ENCODE measurements at places on chromosomes 3 and 15.

- DNase-seq, result no peak
These were observed 68.1 kb downstream of the PPARG start for GRCh38 chr3:12356996-12357395.

GRCh38 chr15:48842501-48842900 is 31.6 kb upstream of the CEP152 start:
- DNase-seq, result no peak

DNA sequence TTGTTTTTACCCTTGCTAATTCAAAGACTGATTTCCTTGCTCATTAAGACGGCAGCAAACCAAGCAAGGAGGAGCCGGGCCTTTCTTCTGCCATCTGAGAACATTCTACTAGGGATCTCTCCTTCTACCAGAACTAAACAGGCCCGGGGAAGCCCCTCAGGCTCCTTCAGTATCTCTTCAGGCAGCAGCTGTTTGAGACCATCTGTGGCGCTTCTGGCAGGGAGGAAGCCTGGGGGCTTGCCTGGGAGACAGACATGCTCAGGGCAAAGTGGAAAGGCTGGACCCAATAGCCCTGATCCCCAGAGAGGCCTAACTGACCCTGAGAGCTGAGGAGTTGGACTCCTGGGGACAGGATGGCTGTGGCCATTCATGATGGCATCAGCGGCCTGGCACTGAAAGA is 67.9 kb downstream of the FEM1B start:
- DNase-seq, result no peak

- no peak for DNase-seq
These were observed 8.3 kb downstream of the POMGNT2 start for GRCh38 chr3:43097400-43098080.

DNA sequence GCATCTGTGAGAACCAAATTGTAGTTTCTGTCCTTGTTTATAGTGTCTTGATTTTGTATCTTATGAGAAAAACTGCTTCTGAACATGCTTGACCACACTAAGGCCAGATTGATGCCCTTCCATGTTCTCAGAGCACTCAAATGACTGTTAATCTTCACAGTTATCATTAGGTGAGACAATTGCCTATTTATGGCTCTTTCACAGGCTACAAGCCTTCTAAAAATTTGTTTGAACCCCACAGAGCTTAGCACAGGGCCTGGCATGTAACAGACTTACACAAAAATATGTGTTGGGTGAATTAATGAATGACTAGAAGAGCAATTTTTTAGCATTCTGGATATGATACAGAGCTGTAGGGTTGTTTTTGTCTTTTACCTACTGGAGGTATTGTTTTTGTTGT is 43.1 kb downstream of the BTLA start:
- no peak for DNase-seq

DNA sequence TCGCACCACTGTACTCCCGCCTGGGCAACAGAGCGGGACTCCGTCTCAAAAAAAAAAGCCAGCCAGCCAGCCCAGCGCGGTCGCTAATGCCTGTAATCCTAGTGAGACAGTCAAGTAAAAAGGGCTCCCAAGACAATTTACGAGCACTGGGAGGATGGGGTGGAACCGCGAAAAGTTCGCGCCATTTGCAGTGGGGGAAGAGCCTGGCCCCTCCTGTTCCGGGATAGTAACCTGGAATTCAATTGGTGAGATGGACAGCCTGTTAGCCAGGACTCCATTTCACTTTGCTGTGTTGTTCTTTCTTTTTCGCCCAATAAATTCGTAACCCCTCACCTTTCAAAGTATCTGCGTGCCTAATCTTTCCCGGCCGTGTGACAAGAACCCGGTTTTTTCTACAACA is 19.5 kb downstream of the SLC4A7 start:
- no peak for DNase-seq

DNA sequence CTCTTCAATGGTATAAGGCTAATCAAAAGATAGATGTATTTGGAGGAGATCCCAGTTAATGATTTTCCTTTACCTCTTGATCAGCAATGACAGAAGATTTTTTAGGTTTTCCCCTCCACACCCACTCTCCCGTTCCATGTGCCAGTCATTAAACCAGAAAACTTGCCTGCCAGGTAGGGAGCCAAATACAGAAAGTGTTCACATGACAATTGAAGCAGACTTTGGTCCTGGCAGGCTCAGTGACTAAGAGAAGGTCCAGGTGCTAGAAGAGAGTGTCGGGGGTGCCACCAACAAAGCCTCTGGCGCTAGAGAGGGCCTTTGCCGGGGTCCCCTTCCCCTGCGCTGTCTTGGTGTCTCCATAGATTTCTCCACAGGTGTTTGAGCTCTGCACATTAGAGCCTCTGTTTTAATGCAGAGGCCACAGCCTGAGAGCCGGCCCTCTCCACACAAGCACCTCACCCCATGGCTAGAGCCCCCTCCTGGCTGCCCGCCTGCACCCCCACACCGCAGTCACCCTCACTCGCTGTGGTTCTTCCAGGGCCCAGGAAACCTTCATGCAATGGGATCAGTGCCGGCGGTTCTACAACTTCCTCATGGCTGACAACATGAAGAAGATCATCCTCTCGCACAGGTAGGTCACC is 36.4 kb downstream of the RLBP1 start:
- no peak for DNase-seq

DNA sequence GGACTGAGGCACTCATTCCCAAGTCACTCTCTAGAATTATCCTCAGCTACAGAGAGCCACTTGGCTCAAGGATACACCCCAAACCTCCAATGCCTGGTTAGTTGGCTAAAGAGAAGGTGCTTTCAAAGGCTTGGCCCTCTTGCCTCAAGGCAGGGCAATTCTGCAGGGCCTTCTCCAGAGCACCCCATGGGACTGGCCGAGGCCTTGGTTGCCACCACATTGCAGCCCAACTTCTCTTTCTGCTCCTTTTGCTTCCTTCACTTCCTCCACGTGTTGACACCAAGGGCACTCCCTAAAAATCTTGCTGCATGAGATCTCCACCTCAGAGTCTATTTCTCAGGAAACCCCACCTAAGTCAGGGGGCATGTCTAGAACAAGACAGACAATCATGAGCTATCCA is 36.7 kb downstream of the MEGF11 start:
- DNase-seq, result no peak

DNA sequence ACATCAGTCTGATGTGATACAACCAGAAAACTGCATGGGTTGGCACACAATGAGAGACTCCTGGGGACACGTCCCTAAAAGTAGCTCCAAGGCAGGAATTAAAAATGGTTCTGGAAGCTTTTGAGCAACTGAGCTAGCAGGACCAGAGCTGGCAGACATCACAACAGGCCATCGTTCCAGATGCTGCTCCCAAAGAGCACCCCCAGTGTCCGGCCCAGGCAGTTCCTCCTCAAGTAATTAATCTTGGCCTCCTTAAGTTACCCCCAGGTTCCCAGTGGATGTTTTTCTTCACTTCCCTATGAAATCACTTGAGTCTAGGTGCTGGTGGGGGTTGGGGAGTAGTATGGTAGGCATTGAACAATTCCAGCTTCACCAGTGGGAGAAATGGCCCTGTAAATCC is 711.6 kb downstream of the MECOM start:
- DNase-seq, result no peak

GRCh38 chr3:21447476-21448151 is 303.4 kb downstream of the ZNF385D start:
- no peak for DNase-seq

DNA sequence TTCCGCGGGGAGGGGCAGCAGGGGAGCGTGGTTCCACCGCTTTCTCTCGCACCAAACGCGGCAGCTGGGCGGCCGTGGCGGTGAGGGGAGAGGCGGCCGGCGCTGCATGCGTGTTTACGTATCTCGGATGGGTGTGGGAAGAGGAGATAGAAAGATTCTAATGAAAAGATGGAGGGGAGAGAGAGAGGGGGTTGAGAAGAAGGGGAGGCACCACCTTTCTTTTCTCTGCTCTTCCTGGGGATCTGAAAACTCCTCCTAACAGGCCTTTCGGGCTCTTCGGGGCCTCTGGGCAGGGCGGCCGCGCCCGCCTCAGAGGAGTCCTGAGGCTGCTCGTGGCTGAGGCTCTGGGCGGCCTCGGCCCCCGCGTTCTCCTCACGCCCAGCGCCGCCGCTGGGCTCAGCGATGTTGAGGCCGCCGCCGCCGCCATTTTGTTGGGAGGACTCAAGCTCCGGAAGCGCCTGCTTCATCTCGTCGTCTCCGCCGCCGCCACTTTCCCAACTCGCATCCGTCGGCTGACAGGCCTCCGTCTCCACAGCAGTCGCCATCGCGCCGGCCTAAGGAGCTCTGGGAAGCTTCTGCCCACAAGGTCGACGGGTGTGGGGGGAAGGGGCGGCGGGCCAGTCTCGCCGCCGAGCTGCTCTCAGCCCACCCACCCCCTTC is 473 bp downstream of the TASOR start:
- DNase-seq, result peak; percentile 58

- no peak for DNase-seq
These were observed 14.1 kb downstream of the CTSH start for GRCh38 chr15:78930577-78931388.

DNA sequence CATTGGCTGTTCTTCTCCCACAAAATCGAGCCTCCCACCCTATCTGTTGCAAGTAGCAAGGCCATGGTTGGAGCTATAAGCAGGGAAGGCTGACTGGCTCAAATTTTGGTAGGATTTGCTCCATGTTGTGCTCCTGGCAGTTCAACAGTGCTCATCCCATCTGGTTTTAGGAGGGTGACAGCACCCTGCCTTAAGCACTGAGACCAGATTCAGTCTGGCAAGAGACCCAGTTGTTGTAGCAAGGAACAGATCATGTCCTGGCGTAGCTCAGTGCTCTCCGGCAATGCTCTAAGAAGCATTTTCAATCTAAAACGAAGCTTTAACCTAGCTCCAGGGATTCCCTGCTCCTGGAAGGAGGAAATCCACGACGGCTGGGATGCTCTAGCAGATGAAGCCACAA is 91.2 kb downstream of the RGMA start:
- DNase-seq, result no peak

DNA sequence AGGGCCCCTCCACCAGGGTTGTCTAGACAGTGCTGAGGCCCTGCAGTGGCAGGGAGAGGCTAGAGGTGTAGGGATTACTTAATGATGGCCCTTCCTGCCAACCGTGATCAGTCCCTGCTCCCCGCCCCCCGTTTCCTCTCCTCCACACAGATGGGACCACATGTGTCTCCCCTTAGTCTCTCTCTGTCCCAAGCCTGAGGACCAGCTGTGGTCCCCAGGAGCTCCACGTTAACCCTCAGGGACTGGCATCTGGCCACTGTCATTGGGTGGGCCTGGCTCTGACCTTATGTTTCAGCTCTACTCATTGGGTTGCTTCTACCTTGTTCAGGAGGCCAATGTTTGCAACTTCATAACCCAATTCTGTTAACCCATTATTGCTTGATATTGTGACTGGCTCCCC is 6.0 kb upstream of the ALPK3 start:
- no peak for DNase-seq

GRCh38 chr15:87816811-87817210 is 439.7 kb downstream of the NTRK3 start:
- no peak for DNase-seq

GRCh38 chr3:107657971-107658370 is 135.2 kb downstream of the BBX start:
- DNase-seq, result no peak

- DNase-seq, result no peak
These were observed 280.2 kb upstream of the ICE2 start for GRCh38 chr15:60758961-60759729.

DNA sequence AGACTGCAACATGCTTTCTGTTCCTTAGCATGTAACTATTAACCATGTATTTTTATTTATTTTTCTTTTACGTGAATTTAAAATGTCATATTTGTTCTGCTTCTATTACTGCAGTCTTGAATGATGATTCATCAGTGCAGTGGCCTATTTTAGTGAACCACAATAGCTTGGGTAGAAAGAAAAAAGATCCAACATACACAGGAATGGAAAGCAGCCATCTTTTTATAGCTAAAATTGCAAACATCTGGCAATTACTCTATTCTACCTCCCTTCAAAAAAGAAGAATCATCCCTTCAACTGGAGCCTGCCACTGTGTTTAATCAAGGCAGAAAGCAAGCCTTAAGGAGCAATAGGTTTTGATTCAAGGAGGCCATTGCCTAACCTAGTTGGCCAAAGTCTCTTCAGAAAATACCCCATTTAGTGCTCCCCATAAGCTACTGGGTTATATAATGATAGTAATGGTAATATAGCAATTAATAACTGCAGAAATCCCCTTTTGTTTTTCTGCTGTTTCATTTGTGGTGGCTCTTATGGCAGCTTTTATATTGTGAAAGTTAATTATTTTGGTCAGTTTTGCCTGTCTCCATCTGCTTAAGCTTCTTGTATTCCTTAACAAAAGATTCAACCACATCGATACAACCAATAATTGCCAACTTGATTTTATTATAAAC is 267.3 kb downstream of the LPP start:
- DNase-seq, result no peak

Data from activated T-helper 1 cell treated with anti-CD3 and anti-CD28 coated beads, Interleukin-2, amount 50 U/mL, for 16 hours (primary cell).